ENCODE measurements at places on chromosomes 3 and 15.

DNA sequence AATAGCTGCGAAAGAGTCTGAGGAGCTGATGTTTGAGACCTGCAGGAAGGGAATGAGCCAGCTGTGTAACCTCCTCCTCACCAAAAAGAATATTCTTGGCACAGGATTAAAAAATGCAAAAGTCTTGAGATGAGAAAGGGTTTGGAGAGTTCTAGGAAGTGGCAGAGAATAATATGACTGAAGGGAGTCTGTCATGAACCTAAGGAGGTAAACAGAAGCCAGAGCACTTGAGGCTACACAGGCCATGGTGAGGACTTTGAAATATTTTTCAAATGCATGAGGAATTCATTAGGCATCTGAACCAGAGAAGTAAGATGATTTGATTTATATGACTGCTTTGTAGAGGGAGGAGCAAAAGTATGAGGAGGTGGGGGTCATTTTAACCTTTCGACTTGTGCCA is 347.8 kb downstream of the EPHA3 start:
- DNase-seq, result no peak

GRCh38 chr3:141876891-141877621 is 613 bp downstream of the ATP1B3 start:
- peak; percentile 63 for DNase-seq

- DNase-seq, result no peak
These were observed 173.1 kb downstream of the IL5RA start for GRCh38 chr3:2937055-2937454.

DNA sequence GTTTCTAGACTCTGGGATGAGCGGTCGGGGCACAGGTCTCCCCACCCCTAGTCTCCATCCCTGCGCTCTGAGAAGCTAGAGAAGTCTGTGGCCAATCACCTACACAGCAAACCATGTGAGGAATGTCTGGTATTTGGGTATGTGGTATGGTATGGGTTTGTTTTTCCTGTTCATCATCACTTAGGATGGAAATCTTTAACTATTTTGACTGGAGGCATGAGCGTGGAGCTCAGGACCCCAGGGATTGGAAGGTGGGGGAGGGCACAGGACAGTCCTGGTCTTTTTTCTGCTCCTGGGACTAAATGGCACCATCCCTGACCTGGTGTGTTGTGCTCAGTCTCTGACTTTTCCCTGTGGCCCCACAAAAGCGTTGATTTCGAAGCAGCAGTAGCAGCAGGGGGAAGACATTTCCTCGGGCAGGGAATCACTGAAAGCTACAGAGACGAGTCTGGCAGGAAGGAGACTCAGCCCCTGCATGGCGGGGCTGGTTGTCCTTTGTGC is 191.7 kb upstream of the TPM1 start:
- no peak for DNase-seq

GRCh38 chr15:31831596-31831995 is 198.7 kb upstream of the CHRNA7 start:
- DNase-seq, result no peak

- DNase-seq, result no peak
These were observed 67.9 kb upstream of the CHL1 start for GRCh38 chr3:128515-129172.

DNA sequence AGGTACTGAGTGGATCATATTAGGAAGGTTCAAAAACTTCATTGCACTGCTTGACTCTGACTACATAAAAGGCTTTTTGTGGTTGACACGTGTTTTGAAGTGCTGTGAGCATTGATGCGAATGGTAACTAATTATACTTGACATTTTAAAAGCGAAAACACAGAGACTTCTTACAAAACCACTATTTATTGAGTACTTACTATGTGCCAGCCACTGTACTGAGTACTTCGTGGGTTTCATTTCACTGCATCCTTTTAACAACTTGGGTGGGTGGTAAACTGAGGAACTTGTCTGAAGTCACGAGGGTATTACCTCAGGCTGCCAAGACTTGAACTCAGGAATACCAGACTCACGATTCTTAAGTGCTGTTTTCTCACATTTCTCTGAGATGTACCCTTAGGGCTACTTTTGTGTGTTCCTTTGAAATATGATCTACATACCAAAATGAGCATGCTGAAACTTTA is 45.3 kb upstream of the PPP4R2 start:
- DNase-seq, result no peak

DNA sequence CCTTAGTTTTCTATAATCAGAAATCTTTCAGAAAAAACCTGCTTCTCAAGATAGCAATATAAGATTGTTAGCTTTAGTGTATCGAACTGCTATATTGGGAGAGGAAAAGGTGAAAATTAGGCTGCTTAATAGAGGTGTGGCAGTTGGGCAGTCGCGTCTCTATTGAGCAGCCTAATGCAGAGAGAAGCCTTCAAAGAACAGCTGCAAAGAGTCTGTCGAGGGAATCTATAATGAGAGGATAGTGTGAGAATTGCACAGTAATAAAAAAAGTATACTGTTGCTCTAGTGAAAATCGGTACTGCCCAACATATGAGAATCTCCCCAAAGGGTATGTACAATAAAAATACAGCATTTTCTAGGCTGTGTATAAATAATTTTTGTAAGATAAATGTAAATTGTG is 184.4 kb downstream of the TCF12 start:
- DNase-seq, result no peak

DNA sequence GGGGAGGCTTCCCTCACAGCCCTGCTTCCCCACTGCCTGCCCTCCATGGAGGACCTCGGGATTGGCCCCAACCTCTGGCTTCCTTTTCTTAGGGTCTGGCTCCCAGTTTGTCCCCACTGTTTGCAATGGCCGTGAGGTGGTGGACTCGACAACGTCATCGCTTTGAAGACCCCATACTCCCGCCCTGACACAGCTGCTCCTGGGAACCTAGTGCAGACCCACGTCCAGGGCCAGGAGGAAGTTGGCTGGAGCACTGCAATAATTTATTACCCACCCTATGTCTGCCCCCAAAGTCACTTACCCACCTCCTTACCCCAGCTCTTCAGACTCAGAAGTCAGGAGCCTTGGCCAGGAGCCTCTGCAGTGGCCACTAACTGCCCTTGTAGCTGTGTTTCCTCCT is 11.1 kb downstream of the GRM2 start:
- DNase-seq, result no peak

DNA sequence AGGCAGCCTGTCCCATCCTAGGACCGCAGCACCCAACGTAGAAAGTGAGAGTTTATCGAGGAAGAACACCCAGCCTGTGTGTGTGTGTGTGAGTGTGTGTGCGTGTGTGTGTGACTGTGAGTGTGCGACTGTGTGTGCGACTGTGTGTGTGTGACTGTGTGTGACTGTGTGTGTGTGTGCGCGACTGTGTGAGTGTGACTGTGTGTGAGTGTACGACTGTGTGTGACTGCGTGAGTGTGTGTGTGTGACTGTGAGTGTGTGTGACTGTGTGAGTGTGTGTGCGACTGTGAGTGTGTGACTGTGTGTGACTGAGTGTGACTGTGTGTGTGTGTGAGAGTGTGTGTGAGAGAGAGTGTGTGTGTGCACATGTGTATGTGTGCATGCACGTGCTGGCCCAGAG is 15.1 kb upstream of the DLL4 start:
- no peak for DNase-seq

DNA sequence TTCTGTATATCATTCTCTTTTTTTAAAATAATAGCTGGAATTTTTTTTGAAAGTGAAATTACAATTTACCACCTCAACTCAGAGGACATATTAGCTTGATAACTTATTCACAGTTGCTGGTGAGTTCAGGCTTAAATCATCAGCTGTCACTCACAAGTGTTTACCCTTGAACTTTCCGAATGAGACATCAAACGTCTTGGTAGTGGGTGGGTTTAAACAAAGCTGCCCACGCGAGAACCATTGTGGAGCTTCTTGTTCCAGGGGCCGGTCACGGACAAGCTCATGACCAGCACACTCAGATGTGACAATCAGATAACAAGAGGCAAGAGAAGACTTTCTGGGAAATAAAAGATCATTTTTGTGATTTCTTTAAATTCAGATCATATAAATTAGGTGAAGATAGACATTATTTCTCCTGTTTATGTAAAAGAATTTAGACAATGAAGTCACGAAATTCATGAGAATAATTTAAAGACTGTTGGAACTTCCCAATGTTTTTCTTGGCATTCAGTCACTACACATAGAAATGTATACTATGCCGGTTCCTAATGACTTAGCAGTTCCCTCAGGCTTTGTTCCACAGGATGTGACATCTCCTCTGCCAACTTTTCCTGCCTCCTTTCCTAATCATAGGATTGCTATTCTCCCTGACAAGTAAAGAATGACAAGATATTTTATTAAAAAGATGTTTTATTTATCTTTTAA is 29.3 kb downstream of the BTD start:
- no peak for DNase-seq

- peak; percentile 59 for DNase-seq
These were observed 959 bp downstream of the ZNF592 start for GRCh38 chr15:84749111-84749991.

- DNase-seq, result no peak
These were observed 481.5 kb upstream of the RGMA start for GRCh38 chr15:93570527-93570926.

GRCh38 chr3:46221391-46221790 is 13.3 kb upstream of the CCR1 start:
- no peak for DNase-seq

DNA sequence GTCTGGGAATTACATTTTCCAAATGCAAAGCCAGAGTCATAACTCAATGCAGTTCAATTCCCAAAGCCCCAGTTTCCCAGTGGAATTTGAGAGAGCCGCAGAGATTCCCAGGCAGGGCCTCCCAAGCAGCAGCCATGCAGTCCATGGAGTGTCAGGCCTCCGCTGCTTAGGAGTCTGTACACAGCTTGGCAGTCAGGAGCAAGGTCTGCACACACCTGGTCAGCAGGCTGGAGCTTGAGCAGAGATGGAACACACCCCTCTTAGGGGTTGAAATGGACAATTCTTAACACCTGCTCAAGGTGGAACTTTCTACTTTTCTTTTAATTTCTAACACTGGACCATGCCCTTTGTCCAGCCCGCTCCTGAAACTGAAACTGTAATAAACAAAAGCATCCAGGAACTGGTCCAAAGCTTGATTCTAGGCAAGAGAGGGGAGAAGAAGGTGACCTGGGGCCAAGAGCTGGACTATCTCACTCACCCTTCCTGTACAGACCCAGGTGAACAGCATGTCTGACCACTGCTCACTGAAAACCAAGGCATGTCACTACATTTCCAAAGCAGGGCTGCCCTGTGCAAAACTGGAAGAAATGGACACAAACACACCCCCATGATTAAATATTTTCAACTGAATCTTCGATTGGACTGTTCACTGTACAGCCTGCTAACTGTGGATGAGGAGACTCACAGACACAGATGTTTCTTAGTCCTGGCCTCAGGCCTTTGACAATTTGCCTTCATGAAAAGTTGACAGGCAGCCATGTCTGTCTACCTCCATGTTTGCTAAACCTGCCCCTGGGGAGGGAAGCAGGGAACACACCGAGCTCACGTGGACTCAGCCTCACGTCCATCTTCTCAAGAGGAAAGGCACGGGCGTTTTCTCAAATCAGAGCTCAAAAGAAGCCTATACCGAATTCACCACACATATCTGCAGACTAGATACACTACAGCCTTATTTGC is 48.6 kb upstream of the DUSP7 start:
- no peak for DNase-seq

DNA sequence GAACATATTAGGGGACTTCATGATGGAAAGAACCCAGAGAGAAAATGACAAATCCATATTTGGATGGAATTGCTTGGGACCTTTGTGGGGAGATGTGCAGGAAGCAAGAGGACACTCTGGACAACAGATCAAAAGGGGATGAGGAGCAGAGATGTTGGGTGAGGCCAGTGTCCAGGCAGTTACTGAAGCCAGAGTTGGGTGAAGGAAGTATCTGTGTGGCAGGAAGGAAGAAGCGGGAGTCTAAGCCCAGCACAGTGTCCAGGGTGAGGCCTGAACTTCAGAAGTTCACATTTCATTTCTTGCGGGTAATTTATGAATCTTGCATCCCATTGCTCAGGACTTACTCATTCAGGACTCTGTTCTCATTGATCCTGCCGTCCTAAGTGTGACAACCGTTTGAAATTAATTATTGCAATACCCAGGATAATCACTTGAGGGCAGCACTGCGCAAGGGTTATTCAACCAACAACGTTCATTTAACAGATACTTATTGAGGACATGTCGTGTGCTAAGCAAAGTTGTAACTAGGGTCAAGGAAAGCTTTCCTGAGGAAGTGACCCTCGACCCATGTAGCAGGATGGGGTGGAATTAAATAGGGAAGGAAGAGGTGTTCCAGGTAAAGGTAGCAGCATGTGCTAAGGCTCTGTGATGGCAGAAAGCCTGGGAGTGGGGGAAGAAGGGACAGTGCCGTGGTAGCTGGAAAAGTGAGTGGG is 61.3 kb upstream of the CMTM8 start:
- peak; percentile 82 for DNase-seq

DNA sequence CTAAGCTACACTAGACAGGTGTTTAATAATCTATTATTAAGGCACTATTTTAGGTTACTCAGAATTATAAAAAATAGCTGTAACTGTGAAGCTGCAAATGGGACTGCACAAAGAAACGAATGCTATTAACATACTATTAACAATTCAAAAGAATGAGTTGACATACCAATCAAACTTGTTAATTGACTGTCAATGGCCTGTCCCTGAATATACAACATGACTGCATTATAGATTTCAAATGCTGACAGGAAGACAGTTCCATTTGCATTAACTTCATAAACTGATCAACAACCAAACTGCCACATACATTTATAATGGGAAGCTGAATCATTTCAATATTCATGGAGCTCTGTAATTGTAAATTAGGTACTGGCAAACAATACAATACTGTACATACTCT is 169.0 kb upstream of the NANOGP8 start:
- no peak for DNase-seq

DNA sequence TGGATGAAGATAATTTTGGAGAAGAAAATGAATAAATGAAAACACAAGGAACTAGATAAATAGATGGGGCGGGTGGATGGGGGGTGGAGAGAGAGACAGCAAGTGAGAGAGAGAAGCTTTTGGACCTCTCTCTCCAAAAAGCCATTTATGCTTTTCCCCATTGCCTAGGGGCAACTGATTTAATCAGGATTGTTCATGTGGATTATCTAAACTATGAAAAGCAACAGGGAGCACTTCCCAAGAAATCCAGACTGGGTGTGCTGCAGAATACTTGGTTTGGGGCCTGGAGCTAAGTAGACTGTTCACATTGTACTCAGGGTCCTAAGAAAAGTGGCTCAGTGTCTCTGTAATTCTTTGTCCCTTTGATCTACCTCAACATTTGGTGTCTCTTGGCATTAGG is 367.0 kb downstream of the TIGIT start:
- no peak for DNase-seq

GRCh38 chr3:150036780-150037179 is 66.1 kb upstream of the PFN2 start:
- no peak for DNase-seq

GRCh38 chr3:54628888-54629441 is 298.9 kb downstream of the LRTM1 start:
- DNase-seq, result no peak

DNA sequence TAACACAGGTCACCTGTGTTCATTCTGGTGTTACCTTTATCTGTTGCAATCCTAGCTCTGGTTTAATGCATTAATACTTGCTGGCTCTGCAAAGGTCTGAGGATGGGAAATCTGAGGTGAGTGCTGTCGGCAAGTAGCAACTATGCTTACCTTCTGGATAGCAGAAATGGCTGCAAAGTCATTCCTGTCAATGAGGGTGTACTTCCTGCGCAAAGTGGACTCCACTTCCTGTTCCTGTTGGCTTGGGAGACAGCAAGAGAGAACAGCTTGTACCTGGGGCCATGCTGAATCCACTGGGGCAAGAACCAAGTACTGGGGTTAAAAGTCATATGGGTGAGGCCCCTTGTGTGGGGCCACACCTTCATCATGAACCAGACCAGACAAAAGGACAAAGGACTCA is 37.3 kb downstream of the KIF9 start:
- DNase-seq, result no peak

Data from CD4-positive, alpha-beta T cell treated with Interleukin-10 for 1 hour (primary cell).